ENCODE measurements at places on chromosomes 2 and 18. TPM values are rescaled to one million over a fixed set of nuclear protein-coding genes. Genes with fewer than 3 reads are reported as not detected.

- H3K4me3 ChIP-seq, result no peak overlapping the region
- no peaks in the 10 kb centered on the region for H3K27me3 ChIP-seq
- H3K36me3 ChIP-seq, result peaks cover 100% of the 10 kb centered on the region
- H3K4me1 ChIP-seq, result peaks cover 26% of the 10 kb centered on the region
These were observed 137.6 kb downstream of the TNS1 start for GRCh38 chr2:217864963-217865772.

- no peak overlapping the region for H3K4me3 ChIP-seq
- no peak for DNase-seq
- no peak overlapping the region for H3K27ac ChIP-seq
- H3K4me1 ChIP-seq, result peaks cover 17% of the 10 kb centered on the region
- no peaks in the 10 kb centered on the region for H3K36me3 ChIP-seq
These were observed 4.1 kb upstream of the LPIN1 start for GRCh38 chr2:11742317-11742701.

DNA sequence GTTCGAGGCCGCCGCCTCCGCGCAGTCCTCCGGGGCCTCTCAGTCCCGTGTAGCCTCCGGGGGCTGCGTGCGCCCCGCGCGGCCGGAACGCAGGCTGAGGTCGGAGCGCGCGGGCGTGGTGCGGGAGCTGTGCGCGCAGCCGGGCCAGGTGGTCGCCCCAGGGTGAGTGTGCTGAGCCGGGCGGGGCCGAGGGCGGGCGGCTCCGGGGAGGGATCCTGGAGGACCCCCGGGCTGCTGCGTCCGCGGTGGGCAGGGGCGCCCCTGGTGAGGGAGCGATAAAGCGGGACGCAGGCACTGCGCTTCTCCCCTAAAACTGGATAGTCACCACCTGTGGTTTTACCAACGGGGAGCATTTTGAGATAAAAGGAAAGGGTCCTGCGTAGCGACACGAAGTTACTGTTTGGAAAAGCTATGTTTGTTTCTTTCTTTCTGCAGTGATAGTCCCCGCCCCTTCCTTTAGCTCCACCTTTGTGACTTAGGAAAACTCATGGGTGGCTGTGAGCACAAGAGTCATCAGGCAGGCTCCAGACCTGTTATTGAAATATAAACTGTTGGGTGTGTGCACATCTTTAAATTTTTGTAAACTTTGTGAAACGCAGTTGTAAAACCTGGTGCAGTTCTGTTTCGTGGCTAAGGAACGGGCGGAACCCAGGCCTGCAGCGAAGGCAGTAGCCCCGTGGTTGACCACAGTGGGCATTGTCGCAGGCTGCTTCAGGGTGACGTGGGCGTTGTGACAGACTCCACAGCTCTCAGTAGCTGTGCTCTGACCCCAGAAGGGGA is 687 bp downstream of the CTDP1 start:
- H3K36me3 ChIP-seq, result peaks cover 14% of the 10 kb centered on the region
- DNase-seq, result no peak
- peak overlapping the region; percentile 100 for H3K27ac ChIP-seq
- H3K4me1 ChIP-seq, result peaks cover 2% of the 10 kb centered on the region
- no peaks in the 10 kb centered on the region for H3K27me3 ChIP-seq
- H3K4me3 ChIP-seq, result peak overlapping the region; percentile 99

DNA sequence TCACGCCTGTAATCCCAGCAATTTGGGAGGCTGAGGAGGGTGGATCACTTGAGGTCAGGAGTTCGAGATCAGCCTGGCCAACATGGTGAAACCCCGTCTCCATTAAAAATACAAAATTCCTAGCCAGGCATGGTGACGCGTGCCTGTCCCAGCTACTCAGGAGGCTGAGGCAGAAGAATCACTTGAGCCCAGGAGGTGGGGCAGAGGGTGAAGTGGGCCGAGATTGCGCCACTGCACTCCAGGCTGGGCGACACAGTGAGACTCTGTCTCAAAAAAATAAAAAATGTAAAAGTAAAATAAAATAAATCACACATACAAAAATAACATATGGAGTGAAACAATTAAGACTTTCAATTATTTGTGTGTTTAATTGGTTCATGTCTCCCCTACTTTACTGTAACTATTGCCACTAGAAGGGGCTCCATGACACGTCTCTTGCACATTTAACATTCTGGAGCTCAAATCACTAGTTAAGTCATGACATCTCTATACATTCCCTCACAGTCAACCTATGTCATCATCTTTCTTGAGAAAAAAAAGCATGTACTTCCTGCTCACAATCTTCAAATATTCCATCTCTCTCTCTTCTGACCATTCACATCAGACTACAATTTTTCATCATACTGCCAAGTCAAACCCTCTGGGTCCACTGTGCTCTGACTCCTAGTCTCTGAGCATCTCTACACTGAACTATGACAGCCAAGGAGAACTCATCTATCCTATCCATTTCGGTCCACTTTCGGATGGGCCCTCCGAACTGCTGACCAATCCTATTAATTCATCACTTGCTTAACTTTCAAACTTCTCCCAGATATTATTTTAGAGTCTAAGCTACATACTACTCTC is 6.7 kb downstream of the GFPT1 start:
- H3K27ac ChIP-seq, result peak overlapping the region; percentile 32
- H3K36me3 ChIP-seq, result no peaks in the 10 kb centered on the region
- no peak overlapping the region for H3K4me3 ChIP-seq
- H3K27me3 ChIP-seq, result no peaks in the 10 kb centered on the region
- DNase-seq, result no peak

GRCh38 chr18:35661483-35662146 is 80.1 kb downstream of the GALNT1 start:
- H3K27ac ChIP-seq, result no peak overlapping the region
- no peaks in the 10 kb centered on the region for H3K4me1 ChIP-seq
- DNase-seq, result no peak
- no peaks in the 10 kb centered on the region for H3K27me3 ChIP-seq
- H3K4me3 ChIP-seq, result no peak overlapping the region

DNA sequence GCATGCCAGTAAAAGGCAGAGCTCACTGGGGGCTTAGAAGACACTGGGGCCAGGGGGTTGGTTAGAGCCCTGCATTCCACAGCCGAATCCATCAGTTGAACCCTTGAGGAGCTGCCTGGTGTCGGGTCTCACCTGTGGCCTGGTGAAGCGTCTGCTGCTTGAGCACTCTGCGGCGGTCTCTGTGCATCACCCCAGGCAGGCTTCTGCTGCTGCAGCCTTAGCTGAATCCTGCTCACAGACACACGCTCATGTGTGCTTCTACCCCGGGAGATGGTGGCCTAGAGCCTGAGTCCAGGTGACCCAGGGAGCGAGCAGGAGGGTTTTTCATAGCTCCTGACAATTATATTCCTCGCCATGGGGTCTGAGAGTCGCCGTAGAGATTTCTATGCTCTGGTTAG is 192.1 kb downstream of the MGAT5 start:
- no peaks in the 10 kb centered on the region for H3K27me3 ChIP-seq
- no peaks in the 10 kb centered on the region for H3K4me1 ChIP-seq
- no peak for DNase-seq

- H3K27ac ChIP-seq, result no peak overlapping the region
- H3K4me3 ChIP-seq, result no peak overlapping the region
- H3K4me1 ChIP-seq, result no peaks in the 10 kb centered on the region
- no peaks in the 10 kb centered on the region for H3K36me3 ChIP-seq
- no peaks in the 10 kb centered on the region for H3K27me3 ChIP-seq
These were observed 43.2 kb upstream of the MAPRE3 start for GRCh38 chr2:26927221-26927620.

DNA sequence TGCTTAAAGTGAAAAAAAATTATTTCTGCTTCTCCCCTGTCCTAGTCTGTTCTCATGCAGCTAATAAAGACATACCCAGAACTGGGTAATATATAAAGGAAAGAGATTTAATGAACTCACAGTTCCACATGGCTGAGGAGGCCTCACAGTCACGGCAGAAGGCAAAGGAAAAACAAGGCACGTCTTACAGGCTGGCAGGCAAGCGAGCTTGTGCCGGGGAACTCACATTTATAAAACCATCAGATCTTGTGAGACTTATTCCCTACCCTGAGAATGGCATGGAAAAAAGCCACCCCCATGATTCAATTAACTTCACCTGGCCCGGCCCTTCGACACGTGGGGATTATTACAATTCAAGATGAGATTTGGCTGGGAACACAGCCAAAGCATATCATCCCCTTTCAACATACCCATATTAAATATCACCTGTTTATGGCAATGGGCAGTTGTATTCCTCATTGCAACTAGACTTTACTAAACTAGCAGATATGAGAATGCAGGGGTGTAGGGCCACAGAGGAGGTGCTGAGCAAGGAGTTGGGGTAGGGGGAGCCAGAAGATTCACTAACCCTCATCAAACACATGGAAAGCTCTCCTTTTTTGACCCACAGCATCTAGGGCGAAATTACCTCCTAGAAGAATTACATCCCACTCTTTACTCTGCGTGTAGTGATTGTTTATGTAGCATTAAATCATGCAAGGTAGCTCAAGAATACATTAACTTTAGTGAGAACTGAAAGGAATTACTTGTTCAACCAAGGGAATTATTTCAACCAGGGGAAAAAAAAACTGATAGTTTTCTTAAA is 183.3 kb upstream of the DOK6 start:
- DNase-seq, result no peak
- H3K27me3 ChIP-seq, result no peaks in the 10 kb centered on the region
- H3K4me3 ChIP-seq, result no peak overlapping the region
- H3K4me1 ChIP-seq, result no peaks in the 10 kb centered on the region
- H3K27ac ChIP-seq, result no peak overlapping the region

DNA sequence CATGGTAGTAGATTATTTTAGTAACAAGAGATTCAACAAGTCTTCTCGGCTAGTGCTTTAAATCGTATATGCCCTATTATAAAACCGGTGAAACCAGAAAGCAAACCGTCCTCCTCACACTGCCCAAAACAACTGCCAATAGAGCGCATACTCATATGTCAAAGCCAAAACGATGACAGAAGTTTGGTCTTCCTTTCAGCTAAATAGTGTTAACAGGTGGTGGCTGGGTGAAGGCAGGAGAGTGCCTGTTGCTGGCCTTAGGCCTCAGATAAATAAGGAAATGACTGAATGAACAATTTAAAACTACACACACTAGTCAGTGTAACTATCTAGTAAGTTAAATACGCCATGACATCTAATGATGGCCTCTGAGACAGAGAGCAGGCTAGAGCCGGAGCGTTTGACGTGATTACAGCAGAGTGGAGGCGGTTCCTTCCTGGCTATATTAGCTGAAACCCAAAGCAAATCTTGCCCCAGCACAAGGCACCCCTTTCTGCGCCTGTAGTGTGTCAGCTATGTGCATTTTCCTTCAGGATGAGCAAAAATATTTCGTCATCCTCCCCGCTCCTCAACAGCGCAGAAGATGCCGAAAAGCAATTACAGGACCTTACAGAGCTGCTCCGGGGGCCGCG is 1.6 kb downstream of the LONRF2 start:
- peaks cover 5% of the 10 kb centered on the region for H3K4me1 ChIP-seq
- no peaks in the 10 kb centered on the region for H3K27me3 ChIP-seq
- DNase-seq, result no peak
- peak overlapping the region; percentile 92 for H3K4me3 ChIP-seq

DNA sequence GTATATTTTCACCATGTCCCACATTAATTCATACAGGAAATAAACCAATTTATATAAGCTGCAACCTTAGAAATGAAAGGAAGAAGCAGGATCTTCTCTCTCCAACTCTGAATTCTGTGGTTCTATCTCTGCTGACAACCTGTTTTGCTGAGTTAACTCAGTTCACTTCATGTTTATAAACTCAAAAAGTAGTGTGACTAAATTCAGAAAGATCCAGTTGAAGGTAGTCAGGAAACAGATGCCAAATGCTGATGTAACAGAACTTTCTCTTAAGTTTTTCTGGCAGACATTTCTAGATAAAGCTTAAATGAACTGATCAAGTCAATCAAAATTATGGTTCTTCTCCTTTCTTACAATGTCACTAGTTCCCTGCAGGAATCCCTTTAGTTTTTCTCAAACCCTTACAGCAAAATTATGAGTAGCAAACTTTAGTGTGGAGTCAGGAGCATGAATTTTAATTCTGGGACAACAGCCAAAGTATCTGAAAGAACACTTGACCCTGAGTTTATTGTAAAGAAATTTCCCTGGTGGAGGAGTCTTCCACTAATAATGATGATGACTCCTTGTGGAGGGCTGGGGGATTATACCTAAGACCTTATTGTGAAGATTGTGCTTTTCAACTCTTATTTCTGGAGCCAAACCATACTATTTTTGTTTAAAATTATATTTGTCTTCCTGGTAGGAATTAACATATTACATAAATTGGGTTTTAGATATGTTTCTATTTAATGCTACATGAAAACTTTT is 216.9 kb downstream of the MYO3B start:
- H3K4me1 ChIP-seq, result no peaks in the 10 kb centered on the region
- no peaks in the 10 kb centered on the region for H3K36me3 ChIP-seq
- no peak overlapping the region for H3K4me3 ChIP-seq
- no peaks in the 10 kb centered on the region for H3K27me3 ChIP-seq
- H3K27ac ChIP-seq, result no peak overlapping the region

DNA sequence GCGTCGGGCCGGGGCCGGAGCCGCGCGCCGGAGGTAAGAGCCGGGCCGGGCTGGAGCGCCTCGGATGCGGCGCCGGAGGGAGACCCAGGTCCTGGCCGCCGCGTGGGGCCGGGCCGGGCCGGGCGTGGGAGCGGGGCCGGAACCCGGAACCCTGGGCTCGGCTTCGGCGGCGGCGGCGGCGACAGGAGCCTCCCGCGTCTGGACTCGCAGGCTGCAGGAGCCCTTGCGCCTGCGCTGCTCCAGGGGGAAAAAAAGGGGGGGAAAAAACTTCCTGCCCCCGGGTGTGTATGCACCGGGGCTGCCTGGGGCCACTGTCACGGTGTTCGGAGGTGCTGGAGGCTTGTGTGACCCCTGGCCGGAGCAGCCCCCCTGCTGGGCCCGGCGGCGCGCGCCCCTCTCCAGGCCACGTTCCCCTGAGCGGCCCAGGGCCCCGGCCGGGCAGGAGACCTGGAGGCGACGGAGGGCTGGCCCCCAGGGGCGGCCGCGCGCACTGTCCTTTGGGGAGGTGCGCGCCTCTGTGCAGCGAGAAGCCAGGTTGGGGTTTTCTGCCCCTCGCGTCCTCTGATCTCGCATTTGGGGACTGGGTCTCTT is 864 bp downstream of the KLHL29 start:
- peaks cover 1% of the 10 kb centered on the region for H3K4me1 ChIP-seq
- no peaks in the 10 kb centered on the region for H3K27me3 ChIP-seq
- no peak for DNase-seq
- H3K4me3 ChIP-seq, result peak overlapping the region; percentile 79
- peak overlapping the region; percentile 87 for H3K27ac ChIP-seq

- H3K27me3 ChIP-seq, result no peaks in the 10 kb centered on the region
- no peak overlapping the region for H3K4me3 ChIP-seq
- no peaks in the 10 kb centered on the region for H3K36me3 ChIP-seq
- peak overlapping the region; percentile 98 for H3K27ac ChIP-seq
- peaks cover 67% of the 10 kb centered on the region for H3K4me1 ChIP-seq
These were observed 45.2 kb downstream of the SH3RF3 start for GRCh38 chr2:109174214-109174613.

GRCh38 chr2:226466589-226466988 is 333.0 kb downstream of the IRS1 start:
- no peak overlapping the region for H3K4me3 ChIP-seq
- DNase-seq, result no peak
- H3K36me3 ChIP-seq, result no peaks in the 10 kb centered on the region
- no peaks in the 10 kb centered on the region for H3K27me3 ChIP-seq

Gene IL36B
- not detected for total RNA-seq

Gene NT5C1B
- total RNA-seq, result not detected

Gene CRYGC
- not detected for total RNA-seq

Gene CFAP210
- not detected for total RNA-seq

Gene UGT1A5
- total RNA-seq, result not detected

Gene SERPINB7
- total RNA-seq, result not detected

Gene TTC27
- 118 TPM for total RNA-seq

Gene IL1B
- total RNA-seq, result not detected
